ENCODE measurements at places on chromosomes 4 and X.

DNA sequence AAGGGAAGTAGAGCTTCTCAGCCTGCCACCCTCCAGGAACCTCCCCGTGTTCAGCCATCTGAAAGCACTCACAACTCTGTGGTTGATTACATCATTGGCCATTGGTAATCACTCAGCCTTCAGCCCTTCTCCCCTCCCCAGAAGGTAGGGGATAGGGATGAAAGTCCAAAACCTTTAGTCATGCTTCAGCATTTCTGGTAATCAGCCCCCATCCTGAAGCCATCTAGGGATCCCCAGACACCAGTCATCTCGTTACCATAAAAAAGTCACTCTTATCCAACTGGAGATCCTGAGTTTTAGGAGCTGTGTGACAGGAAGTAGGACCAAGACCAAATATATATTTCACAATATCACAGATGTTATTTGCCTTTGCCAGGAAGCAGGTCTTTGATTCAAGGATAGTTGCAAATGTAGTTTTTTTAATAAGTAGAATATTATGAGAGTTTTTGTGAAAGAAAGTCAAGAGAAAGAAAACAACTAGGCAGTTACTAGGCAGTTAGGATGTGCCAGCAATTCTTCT, 364.6 kb upstream of the NOCT start:
- H3K27me3 ChIP-seq = no peaks in the 10 kb centered on the region
- no peak overlapping the region for H3K27ac ChIP-seq
- no peak overlapping the region for H3K4me3 ChIP-seq
- no peaks in the 10 kb centered on the region for H3K4me1 ChIP-seq
- no peak for DNase-seq

DNA sequence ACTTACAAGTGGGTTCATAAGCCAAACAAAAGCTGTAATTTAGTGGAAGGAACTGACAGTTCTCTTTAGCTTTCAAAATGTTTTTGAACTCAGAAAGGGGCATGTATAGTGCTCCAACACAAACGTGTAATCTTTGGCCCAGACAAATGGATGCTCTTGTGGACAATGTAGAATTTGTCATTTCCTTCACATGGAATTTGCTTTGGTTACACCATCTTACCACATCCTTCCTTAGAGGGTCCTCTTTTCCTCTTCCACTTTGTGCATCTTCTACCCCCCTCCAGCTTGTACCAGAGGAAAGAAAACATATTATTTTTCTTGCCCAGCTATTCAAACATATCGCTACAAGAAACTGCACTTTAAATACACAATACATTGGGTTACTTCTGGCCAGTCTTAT, 42.4 kb downstream of the MEPE start:
- H3K36me3 ChIP-seq = no peaks in the 10 kb centered on the region
- no peak overlapping the region for H3K27ac ChIP-seq
- H3K4me1 ChIP-seq = no peaks in the 10 kb centered on the region
- no peak for DNase-seq

DNA sequence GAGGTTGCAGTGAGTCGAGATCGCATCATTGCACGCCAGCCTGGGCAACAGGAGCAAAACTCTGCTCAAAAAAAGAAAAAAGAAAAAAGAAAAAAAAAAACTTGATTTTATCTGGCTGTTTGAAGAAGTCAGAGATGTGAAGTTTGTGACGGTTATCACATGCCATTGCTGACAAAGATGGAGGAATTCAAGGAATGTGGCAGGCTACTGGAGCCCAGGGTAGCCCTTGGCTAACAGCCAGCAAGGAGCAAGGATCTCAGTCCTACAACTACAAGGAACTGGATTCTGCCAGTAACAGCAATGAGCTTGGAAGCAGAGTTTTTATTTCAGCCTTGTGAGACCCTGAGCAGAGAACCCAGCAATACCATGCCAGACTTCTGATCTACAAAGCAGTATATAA, 24.3 kb upstream of the TET2 start:
- no peaks in the 10 kb centered on the region for H3K36me3 ChIP-seq
- no peaks in the 10 kb centered on the region for H3K4me1 ChIP-seq
- no peak overlapping the region for H3K27ac ChIP-seq

GRCh38 chr4:108867476-108867875, 104.6 kb upstream of the ETNPPL start:
- H3K27me3 ChIP-seq = no peaks in the 10 kb centered on the region
- no peak overlapping the region for H3K4me3 ChIP-seq
- H3K36me3 ChIP-seq = no peaks in the 10 kb centered on the region

DNA sequence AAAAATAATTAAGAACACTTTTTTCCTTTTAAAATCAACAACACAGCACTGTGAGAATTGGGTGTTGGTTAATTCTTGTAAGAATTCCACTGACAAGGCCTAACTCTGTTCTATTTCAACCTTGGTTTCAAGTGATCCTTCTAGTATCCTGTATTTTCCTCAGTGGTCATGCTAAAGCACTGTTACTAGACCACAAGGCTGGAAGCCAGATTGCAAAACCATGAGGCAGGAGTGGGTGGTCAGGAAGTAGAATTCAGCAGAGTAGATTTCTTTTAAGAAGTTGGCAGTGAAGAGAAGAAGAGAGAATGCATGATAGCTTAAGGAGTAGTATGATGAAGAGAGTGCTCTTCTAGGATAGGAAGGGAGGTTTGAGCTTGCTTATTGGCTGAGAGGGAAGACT, 71.6 kb upstream of the LEF1 start:
- no peaks in the 10 kb centered on the region for H3K36me3 ChIP-seq
- no peak overlapping the region for H3K27ac ChIP-seq
- H3K27me3 ChIP-seq = no peaks in the 10 kb centered on the region

GRCh38 chr4:80042821-80043220, 30.2 kb downstream of the ANTXR2 start:
- H3K27ac ChIP-seq = no peak overlapping the region
- H3K27me3 ChIP-seq = no peaks in the 10 kb centered on the region
- peaks cover 11% of the 10 kb centered on the region for H3K4me1 ChIP-seq
- no peak for DNase-seq

GRCh38 chr4:101870874-101871273, 80.3 kb downstream of the BANK1 start:
- no peak overlapping the region for H3K27ac ChIP-seq
- DNase-seq = no peak
